ENCODE measurements at places on chromosomes 11 and 22. TPM values are rescaled to one million over a fixed set of nuclear protein-coding genes. Genes with fewer than 3 reads are reported as not detected.

OR5M11 gene
- not detected for total RNA-seq

GRCh38 chr22:29710922-29711593, 8.7 kb upstream of the CABP7 start:
- H3K4me3 ChIP-seq = no peak overlapping the region
- H3K27me3 ChIP-seq = peaks cover 2% of the 10 kb centered on the region
- no peaks in the 10 kb centered on the region for H3K36me3 ChIP-seq
- H3K4me1 ChIP-seq = no peaks in the 10 kb centered on the region
- no peak overlapping the region for H3K27ac ChIP-seq
- no peak for DNase-seq

P2RY2 gene
- not detected for total RNA-seq

GRCh38 chr11:105582497-105582896, 27.4 kb upstream of the GRIA4 start:
- H3K27me3 ChIP-seq = no peaks in the 10 kb centered on the region
- H3K36me3 ChIP-seq = no peaks in the 10 kb centered on the region
- no peak overlapping the region for H3K27ac ChIP-seq
- no peaks in the 10 kb centered on the region for H3K4me1 ChIP-seq
- no peak for DNase-seq

- no peak overlapping the region for H3K4me3 ChIP-seq
- H3K4me1 ChIP-seq = peaks cover 6% of the 10 kb centered on the region
- no peak overlapping the region for H3K27ac ChIP-seq
- H3K27me3 ChIP-seq = peaks cover 48% of the 10 kb centered on the region
- DNase-seq = peak; percentile 39
Observed at GRCh38 chr22:32255726-32256125, 579 bp upstream of the SLC5A4 start.

DNA sequence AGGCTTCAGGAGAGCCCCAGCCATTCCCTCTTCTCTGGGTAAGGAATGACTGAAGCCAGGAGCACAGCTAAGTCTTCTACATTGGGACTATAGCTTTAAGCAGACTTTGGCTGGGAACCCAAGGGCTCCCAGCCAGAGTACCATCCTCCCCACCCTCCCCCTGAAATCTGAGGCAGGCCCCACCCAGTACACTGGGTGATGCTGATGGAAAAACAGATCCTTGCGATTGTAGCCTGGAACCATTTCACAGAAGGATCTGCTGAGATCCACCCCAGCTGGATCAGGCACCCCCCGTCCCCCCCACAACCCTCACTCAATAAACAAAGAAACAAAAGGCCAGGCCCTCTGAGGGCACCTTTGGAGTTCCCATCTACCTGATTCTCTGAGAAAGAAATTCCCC, 39.8 kb downstream of the IL18BP start:
- peaks cover 7% of the 10 kb centered on the region for H3K4me1 ChIP-seq
- no peak overlapping the region for H3K4me3 ChIP-seq
- H3K27me3 ChIP-seq = no peaks in the 10 kb centered on the region
- no peak for DNase-seq

- no peaks in the 10 kb centered on the region for H3K4me1 ChIP-seq
- no peaks in the 10 kb centered on the region for H3K27me3 ChIP-seq
- no peak overlapping the region for H3K4me3 ChIP-seq
- no peak for DNase-seq
- H3K36me3 ChIP-seq = no peaks in the 10 kb centered on the region
- H3K27ac ChIP-seq = no peak overlapping the region
Observed at GRCh38 chr11:21646351-21646750, 546.5 kb upstream of the ANO5 start.

SH3BP1 gene
- total RNA-seq = 216 TPM

RAB39A gene
- total RNA-seq = not detected

- no peaks in the 10 kb centered on the region for H3K36me3 ChIP-seq
- H3K27me3 ChIP-seq = peaks cover 28% of the 10 kb centered on the region
- no peak overlapping the region for H3K4me3 ChIP-seq
- H3K4me1 ChIP-seq = peaks cover 49% of the 10 kb centered on the region
- H3K27ac ChIP-seq = peak overlapping the region; percentile 16
- no peak for DNase-seq
Observed at GRCh38 chr11:1727861-1728260, 22.5 kb downstream of the IFITM10 start.

DNA sequence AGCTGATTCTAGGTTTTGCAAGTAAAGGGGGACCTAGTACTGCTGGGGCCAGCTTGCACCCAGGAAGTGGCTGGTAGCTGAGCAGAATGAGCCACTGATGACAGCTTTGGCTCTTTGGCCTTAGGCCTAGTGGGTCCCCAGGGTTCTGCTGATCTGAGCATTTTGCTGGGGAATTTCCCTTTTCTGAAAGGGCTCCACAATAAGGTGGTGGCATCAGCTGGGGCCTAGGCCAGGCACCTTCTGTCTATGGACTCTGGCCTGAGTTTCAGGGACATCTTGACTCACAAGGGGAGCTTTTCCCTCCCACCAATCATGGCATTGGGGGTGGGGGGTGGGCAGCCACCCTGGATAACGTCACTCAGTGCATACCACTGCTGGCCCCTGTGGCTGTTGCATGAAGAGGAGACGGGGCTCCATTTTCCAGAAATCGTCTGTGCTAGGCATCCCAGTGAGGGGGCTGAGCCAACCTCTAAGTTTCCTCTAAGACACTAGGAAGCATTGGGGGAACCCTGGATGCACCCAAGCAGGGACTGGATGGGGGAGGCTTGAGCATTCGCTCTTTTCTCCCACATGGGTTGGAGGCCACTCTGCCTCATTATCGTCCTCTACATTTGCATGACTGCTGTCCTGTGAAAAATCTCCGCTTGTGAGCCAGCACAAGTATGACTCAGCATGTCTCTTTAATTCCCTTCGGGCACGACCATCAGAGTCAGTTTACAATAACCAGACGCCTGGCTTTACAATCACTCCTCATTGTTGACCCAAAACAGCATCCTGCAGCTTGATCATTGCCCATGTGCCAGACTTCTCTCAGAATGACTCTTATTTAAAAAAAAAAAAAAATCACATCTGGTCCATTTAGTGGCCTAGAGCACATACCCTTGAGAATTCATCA, 145.0 kb upstream of the THY1 start:
- no peak overlapping the region for H3K27ac ChIP-seq
- DNase-seq = no peak
- peaks cover 3% of the 10 kb centered on the region for H3K4me1 ChIP-seq

GRCh38 chr22:37965940-37966664, 12.6 kb downstream of the POLR2F start:
- H3K27me3 ChIP-seq = no peaks in the 10 kb centered on the region
- H3K4me1 ChIP-seq = peaks cover 4% of the 10 kb centered on the region
- no peak overlapping the region for H3K4me3 ChIP-seq
- peaks cover 41% of the 10 kb centered on the region for H3K36me3 ChIP-seq

GRCh38 chr11:33622186-33622585, 78.4 kb downstream of the C11orf91 start:
- H3K27ac ChIP-seq = no peak overlapping the region
- no peak for DNase-seq
- no peak overlapping the region for H3K4me3 ChIP-seq
- no peaks in the 10 kb centered on the region for H3K4me1 ChIP-seq
- H3K27me3 ChIP-seq = peaks cover 3% of the 10 kb centered on the region

GRCh38 chr11:44224867-44225501, 85.0 kb downstream of the ALX4 start:
- no peak overlapping the region for H3K27ac ChIP-seq
- H3K36me3 ChIP-seq = no peaks in the 10 kb centered on the region
- H3K4me3 ChIP-seq = no peak overlapping the region

- no peak for DNase-seq
- no peak overlapping the region for H3K27ac ChIP-seq
- H3K27me3 ChIP-seq = no peaks in the 10 kb centered on the region
- no peak overlapping the region for H3K4me3 ChIP-seq
Observed at GRCh38 chr11:99893811-99894210, 793.3 kb upstream of the ARHGAP42 start.

DNA sequence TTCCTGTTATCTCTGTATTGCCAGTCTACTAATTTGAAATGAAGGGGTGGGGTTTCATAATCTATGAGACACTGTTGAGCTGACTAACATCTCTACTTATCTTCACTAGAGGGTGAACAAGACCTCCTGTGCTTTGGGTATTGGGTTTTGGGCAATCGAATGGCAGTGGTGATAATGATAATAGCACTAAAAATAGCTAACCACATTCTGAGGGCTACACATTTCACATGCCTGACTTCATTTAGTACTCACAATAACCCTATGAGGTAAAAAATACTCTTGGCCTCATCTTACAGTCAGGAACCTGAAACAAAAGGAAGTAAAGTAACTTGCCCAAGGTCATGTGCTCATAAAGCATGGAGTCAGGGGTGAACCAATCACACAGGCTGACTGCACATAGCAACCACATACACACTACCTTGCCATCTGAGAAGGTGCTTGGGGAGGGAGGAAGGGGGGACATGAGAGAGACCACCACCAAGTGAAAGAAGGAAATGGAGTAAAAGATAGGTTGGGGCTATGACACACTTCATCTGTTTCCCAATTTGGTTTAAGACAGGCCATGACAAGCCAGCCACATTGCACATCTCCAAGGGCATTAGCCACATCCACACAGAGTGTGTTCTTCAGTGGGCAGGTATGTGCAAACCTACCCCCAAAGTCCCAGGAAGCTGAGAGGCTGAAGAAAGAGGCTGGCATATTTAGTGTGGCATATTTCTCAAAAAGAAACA, 387.6 kb upstream of the DDI1 start:
- DNase-seq = no peak
- no peaks in the 10 kb centered on the region for H3K27me3 ChIP-seq
- H3K27ac ChIP-seq = no peak overlapping the region

OR56A3 gene
- total RNA-seq = not detected

DNA sequence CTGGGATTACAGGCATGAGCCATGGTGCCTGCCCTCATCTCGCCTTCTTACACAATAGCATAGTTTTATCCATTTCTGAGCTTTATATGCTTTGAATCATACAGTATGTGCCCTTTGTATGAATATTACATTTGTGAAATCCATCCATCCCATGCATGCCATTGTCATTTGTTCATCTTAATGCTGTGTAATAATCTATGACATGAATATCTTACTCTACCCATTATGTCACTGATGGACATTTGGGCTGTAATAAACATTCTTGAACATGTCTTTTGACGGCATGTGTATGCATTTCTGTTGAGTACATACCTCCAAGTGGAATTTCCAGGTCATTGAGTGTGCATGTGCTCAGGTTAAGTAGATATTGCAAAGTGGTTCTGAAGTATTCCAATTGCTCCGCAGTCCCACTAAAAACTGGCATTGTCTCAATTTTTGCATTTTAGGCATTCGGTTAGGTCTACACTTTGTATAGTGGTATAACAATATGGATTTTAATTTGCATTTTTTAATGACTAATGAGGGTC, 339.3 kb upstream of the SYN3 start:
- H3K4me1 ChIP-seq = no peaks in the 10 kb centered on the region
- H3K36me3 ChIP-seq = no peaks in the 10 kb centered on the region
- H3K4me3 ChIP-seq = no peak overlapping the region
- H3K27me3 ChIP-seq = no peaks in the 10 kb centered on the region
- no peak overlapping the region for H3K27ac ChIP-seq
- no peak for DNase-seq
